ENCODE measurements at places on chromosomes 16 and 17.

GRCh38 chr17:32628271-32629044, 141.7 kb downstream of the CDK5R1 start:
- DNase-seq, result no peak

- no peak for DNase-seq
Measured at GRCh38 chr17:43829738-43830137, 3.2 kb downstream of the MPP3 start.

GRCh38 chr16:89697161-89697615, 4.3 kb downstream of the SPATA2L start:
- DNase-seq, result no peak

- DNase-seq, result no peak
Measured at GRCh38 chr17:64706224-64707049, 44.3 kb upstream of the SMURF2 start.
